Activated T-cell treated with anti-CD3 and anti-CD28 coated beads for 1 hour (primary cell): ENCODE measurements at places on chromosomes 3 and 15.

- DNase-seq, result no peak
Measured at GRCh38 chr3:69196876-69197275, 74.5 kb upstream of the LMOD3 start.

DNA sequence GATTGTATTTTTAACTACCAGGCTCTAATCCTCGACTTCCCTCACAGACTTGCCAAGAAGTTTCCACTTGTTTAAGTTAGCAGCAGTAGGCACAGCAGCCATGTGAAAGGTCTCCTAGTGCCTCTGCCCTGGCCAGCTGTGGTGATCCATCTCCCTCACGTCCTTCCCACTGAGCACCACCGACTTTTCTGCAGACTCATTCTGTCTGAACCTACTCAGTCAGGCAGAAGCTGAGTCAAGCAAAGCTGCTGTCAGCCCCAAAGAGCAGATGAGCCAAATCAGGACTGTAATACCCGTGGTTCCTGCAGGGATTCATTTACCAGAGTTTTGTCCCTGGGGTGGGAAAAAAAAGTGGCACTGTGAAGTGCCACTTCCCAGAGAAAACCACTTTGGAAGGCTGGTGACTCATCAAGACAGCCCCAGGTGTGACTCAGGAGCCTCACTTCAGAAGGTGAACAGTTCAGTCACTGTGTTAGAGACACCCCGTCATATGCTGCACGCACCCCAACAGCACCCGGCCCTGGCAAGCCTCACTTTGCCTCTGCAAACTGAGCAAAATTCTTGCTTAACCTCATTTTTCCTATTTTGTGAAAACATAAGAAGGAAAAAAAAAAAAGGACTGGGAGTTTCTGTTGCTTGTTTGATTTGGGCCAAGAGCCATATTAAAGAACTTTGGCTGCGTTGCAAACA is 76.0 kb downstream of the WWTR1 start:
- DNase-seq, result no peak

GRCh38 chr3:129046037-129046731 is 14.4 kb upstream of the GP9 start:
- no peak for DNase-seq

- no peak for DNase-seq
Measured at GRCh38 chr3:37179144-37179967, 5.0 kb upstream of the LRRFIP2 start.

GRCh38 chr3:76827701-76828226 is 212.1 kb upstream of the ROBO2 start:
- no peak for DNase-seq

GRCh38 chr15:98592136-98592535 is 56.2 kb upstream of the IGF1R start:
- DNase-seq, result no peak

DNA sequence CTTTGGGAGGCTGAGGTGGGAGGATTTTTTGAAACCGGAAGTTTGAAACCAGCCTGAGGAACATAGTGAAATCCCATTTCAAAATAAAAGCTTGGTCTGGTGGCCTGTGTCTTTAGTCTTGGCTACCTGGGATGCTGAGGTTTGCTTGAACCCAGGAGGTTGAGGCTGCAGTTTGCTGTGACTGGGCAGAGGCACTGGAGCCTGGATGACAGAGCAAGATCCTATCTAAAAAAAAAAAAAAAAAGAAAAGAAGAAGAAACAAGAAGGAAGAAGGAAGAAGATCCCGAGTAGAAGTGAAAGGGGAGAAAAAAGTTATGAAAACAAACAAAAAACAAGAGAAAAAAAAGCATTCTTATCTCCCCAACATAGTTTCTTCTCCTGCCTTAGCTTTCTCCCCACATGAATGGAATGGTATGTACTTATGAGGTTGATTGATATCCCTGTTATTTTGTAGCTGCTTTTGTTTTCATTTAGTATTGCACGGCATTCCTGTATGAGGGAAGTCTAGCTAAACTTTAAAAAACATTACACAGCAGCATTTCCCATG is 42.4 kb downstream of the TMEM40 start:
- no peak for DNase-seq

DNA sequence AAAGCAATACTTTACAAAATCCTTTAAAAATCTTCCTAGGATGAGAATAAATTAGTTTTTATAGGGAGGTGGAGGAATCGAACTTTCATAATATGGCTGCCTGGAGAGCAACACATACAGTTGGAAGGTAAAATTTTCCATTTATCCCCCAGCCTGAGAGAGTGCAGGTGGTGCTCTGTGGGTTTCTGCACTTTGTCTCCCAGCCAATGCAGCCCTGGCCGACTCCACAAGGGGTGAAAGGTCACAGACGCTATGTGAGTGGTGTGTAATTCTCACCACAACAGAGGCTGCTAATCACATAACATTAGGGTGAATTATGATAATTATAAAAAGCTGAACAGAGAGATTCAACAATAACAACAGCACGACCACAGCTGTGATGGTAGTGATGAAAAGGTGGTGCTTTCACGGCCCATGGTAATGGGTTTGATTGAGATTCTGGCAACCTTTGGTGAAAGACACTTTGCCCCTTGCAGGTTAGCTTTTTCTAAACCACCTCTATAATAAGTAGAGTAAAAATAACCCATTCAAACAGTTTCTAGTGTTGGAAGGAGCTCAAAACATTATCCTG is 30.1 kb upstream of the NANOGP8 start:
- no peak for DNase-seq

- DNase-seq, result no peak
Measured at GRCh38 chr3:77535116-77535515, 495.2 kb downstream of the ROBO2 start.

DNA sequence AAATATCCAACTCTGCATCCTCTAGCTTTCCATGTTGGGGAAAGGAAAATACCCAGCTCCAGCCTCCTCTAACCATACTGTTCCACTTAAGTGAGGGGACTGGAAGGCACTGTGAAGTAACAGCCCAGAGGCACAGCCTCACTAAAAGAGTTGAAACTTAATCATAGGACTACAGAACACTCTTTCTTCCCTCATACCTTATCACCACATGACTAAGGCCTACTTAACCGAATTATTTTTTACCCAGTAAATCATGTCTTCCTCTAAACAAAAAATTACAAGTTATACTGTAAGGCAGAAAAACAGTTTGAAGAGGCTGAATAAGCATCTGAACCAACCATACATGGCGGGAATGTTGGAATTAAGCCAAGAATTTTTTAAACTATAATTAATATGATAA is 207.4 kb upstream of the MME start:
- no peak for DNase-seq

- DNase-seq, result no peak
Measured at GRCh38 chr3:127652246-127652995, 20.3 kb upstream of the ABTB1 start.
